CD4-positive, alpha-beta T cell (primary cell): ENCODE measurements at places on chromosomes 6 and 20. TPM values are rescaled to one million over a fixed set of nuclear protein-coding genes. Genes with fewer than 3 reads are reported as not detected.

- peaks cover 23% of the 10 kb centered on the region for H3K4me1 ChIP-seq
- H3K27me3 ChIP-seq: no peaks in the 10 kb centered on the region
- no peak overlapping the region for H3K4me3 ChIP-seq
- DNase-seq: no peak
- peaks cover 6% of the 10 kb centered on the region for H3K36me3 ChIP-seq
Measured at GRCh38 chr20:47544240-47544639, 42.6 kb downstream of the NCOA3 start.

GRCh38 chr20:62523473-62524203 lies 47.8 kb upstream of the GATA5 start:
- peaks cover 6% of the 10 kb centered on the region for H3K4me1 ChIP-seq
- H3K27me3 ChIP-seq: peaks cover 15% of the 10 kb centered on the region
- no peak overlapping the region for H3K4me3 ChIP-seq
- no peak overlapping the region for H3K27ac ChIP-seq
- H3K36me3 ChIP-seq: no peaks in the 10 kb centered on the region
- no peak for DNase-seq

DNA sequence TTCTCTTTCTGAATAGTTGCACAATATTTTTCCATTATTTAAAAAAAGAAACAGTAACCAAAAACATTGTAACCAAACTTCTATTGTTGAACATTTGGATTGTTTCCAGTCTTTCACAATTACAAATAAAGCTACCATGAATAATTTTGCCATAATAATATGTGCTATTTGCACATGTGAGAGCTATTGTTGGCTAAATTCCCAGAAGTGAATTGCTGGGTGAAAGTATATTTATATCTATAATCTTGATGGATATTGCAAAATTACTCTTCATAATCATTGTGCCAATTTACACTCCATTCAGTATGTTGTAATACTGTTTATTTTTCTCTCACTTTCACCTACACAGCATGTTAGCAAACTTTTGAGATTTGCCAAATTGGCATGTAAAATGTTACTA lies 36.6 kb upstream of the SLC22A16 start:
- DNase-seq: no peak
- no peaks in the 10 kb centered on the region for H3K4me1 ChIP-seq
- peaks cover 12% of the 10 kb centered on the region for H3K27me3 ChIP-seq
- H3K27ac ChIP-seq: no peak overlapping the region

DNA sequence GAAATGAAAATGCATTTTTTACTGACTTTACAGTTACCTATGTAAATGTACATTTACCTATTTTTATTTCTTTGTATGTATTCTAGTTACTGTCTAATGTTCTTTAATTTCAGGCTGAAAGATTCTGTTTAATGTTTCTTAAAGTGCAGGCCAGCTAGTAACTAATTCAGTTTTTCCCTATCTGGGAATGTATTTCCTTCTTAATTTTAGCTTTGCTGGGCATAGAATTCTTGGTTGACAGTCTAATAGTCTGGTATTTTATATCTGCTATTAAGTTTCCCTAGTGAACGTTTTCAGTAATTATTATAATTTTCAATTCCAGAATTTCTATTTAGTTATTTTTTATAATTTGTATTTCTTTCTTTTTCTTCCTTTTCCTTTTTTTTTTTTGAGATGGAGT lies 186.0 kb upstream of the NOX3 start:
- no peaks in the 10 kb centered on the region for H3K4me1 ChIP-seq
- DNase-seq: no peak

GRCh38 chr20:32991792-32992641 lies 12.2 kb downstream of the SUN5 start:
- H3K27me3 ChIP-seq: no peaks in the 10 kb centered on the region
- H3K36me3 ChIP-seq: no peaks in the 10 kb centered on the region
- H3K27ac ChIP-seq: no peak overlapping the region
- no peak for DNase-seq
- H3K4me3 ChIP-seq: no peak overlapping the region

GRCh38 chr20:24718696-24719095 lies 230.4 kb upstream of the CST7 start:
- no peaks in the 10 kb centered on the region for H3K36me3 ChIP-seq
- no peak overlapping the region for H3K27ac ChIP-seq
- DNase-seq: no peak
- H3K4me3 ChIP-seq: no peak overlapping the region

- H3K27me3 ChIP-seq: no peaks in the 10 kb centered on the region
- peaks cover 13% of the 10 kb centered on the region for H3K4me1 ChIP-seq
- no peaks in the 10 kb centered on the region for H3K36me3 ChIP-seq
- peak overlapping the region; percentile 36 for H3K4me3 ChIP-seq
- peak overlapping the region; percentile 39 for H3K27ac ChIP-seq
- DNase-seq: peak; percentile 28
Measured at GRCh38 chr6:141483598-141484061, 649.1 kb upstream of the GJE1 start.

DNA sequence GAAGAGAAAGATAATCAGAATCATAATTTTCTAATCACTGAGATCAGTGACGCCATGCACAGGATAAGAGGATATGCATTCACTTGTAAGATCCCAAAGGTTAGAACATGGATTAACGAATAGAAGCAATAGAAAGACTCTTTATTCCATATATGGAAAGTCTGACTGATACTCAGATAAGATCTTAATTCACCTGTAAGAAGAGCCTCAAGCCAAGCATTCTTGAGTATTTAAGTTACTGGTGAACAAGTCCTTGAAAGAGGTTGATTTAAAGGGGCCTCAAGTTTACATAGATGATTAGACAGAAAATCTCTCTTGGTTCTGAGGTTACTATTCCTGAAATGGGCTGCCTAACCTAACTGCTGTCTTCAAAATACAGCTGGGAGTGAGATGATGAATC lies 53.8 kb upstream of the MTRF1L start:
- H3K4me3 ChIP-seq: no peak overlapping the region
- no peak for DNase-seq
- no peak overlapping the region for H3K27ac ChIP-seq
- H3K4me1 ChIP-seq: no peaks in the 10 kb centered on the region

The TSBP1 gene
- total RNA-seq: not detected

The ADGB gene
- total RNA-seq: not detected

The ZSCAN23 gene
- 0.19 TPM for total RNA-seq

DNA sequence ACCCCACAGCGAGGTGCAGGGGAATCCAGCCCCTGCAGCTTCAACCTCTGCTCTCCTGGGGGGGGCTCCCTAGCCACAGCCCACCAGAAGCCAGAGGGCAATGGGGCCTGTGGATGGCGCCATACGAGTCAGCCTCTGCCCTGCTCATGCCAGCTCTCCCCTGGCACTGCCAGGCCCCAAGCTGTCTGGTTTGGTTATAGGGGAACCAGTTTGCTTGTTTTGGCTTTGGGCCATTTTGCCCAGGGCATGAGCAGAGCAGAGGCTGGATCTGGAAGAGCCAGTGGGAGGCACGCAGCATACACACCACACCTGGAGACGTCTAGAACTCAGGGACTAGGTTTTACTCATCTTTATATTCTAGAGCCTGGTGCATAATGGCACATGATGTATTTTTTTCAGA lies 66.7 kb upstream of the SLC22A16 start:
- no peak overlapping the region for H3K27ac ChIP-seq
- H3K27me3 ChIP-seq: no peaks in the 10 kb centered on the region
- no peak for DNase-seq
- H3K4me3 ChIP-seq: no peak overlapping the region
- peaks cover 18% of the 10 kb centered on the region for H3K4me1 ChIP-seq
- H3K36me3 ChIP-seq: no peaks in the 10 kb centered on the region

DNA sequence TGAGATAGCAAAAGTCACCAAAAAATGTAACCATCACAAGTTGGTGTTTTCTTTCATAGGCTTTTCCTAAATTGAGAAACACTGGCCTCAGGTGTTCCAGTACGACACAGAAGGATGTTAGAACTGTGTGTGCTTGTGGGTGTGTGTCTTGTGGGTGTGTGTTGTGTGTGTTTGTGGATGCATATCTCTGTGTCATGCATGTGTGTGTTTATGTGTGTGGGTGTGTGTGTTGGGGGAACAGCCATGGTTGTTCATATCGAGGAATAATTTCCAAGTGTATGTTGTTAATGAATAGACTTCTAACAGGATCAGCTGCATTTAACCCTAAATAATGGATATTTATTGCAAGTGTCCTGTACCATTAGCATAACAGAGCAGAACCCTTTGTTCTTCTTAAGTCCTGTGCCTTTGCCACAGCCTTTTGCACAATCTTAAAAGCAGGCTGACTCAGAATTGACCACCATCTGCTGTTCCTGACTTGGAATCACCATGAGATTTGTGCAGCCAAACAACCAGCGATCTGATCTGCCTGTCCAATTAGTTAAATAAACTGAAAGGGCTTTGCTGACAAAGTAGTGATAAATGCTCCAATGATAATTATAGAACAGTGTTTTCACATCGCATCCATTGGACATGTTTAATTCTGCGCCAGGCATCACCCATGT lies 7.6 kb downstream of the CD93 start:
- H3K4me1 ChIP-seq: no peaks in the 10 kb centered on the region
- no peaks in the 10 kb centered on the region for H3K36me3 ChIP-seq
- H3K27me3 ChIP-seq: no peaks in the 10 kb centered on the region
- H3K27ac ChIP-seq: no peak overlapping the region
- no peak for DNase-seq

- DNase-seq: no peak
- peaks cover 41% of the 10 kb centered on the region for H3K27me3 ChIP-seq
- H3K4me3 ChIP-seq: no peak overlapping the region
- H3K4me1 ChIP-seq: no peaks in the 10 kb centered on the region
- H3K36me3 ChIP-seq: no peaks in the 10 kb centered on the region
Measured at GRCh38 chr6:27575594-27576361, 102.9 kb upstream of the ZNF184 start.

The PRDM13 gene
- not detected for total RNA-seq

GRCh38 chr6:3841066-3841454 lies 8.1 kb upstream of the FAM50B start:
- no peaks in the 10 kb centered on the region for H3K4me1 ChIP-seq
- H3K4me3 ChIP-seq: no peak overlapping the region
- H3K27me3 ChIP-seq: no peaks in the 10 kb centered on the region
- H3K36me3 ChIP-seq: no peaks in the 10 kb centered on the region
- DNase-seq: no peak
- no peak overlapping the region for H3K27ac ChIP-seq

The DSP gene
- total RNA-seq: 0.14 TPM

- H3K36me3 ChIP-seq: no peaks in the 10 kb centered on the region
- H3K27me3 ChIP-seq: peaks cover 8% of the 10 kb centered on the region
- H3K27ac ChIP-seq: no peak overlapping the region
- no peak overlapping the region for H3K4me3 ChIP-seq
- no peaks in the 10 kb centered on the region for H3K4me1 ChIP-seq
Measured at GRCh38 chr20:49411221-49411925, 71.1 kb downstream of the KCNB1 start.

The GGTLC1 gene
- not detected for total RNA-seq

DNA sequence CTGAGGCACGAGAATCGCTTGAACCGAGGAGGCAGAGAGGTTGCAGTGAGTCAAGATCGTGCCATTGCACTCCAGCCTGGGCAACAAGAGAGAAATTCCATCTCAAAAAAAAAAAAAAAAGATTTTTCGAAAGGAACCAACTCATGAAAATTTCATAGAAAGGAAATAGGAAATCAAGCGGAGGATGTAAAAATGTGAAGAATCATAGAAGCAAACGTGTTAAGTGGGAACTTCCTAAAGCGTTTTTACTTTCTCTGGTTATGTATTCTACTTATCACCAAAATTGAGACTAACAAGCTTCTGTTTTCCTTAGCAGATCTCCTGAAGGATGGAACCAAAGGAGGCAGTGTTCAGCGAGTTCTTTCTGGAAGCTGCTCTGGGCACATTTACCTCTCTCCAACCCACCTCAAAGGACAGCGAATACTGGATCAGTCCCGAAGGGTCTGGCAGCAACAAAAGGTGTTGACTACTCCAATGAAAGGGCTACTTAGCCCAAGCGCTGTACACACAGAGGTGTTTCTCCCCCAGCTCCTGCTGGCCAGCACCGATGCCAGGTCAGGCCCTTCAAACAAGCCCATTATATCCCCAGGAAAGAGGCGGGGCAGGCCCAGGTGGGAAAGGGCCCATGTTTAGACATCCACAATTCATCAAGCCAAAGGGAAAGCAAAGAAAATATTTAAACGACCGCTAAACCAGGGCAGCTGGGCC lies 327.5 kb upstream of the JARID2 start:
- DNase-seq: no peak
- peaks cover 2% of the 10 kb centered on the region for H3K4me1 ChIP-seq
- H3K27me3 ChIP-seq: no peaks in the 10 kb centered on the region
- H3K36me3 ChIP-seq: no peaks in the 10 kb centered on the region
- H3K27ac ChIP-seq: no peak overlapping the region

DNA sequence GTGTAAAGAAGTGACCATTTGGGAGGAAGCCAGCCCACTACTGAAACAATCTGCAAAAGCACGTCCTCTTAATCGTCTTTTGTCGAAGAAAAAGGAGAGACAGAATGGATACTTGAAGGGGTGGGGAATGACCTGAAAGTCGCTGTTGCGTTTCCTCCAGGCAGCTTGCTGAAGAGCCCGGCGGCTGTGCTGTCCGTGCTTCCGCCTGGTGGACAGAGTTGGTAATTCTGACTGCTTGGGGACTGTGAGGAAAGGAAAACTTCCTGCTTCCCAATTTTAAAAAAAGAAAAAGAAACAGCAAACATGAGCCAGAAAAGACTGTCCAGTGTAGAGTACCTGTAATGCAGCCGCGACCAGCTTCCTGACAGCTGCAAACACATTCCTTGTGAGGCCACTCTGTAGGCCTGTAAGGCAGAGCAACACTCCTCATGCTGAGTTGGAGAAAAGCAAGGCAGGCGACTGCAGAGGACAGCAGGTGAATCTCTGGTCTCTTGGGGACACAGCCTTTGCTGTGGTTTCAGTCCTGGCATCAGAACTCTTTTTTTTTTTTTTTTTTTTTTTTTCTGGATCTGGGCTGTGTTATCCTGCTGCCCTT lies 251.1 kb upstream of the TBX18 start:
- no peaks in the 10 kb centered on the region for H3K36me3 ChIP-seq
- no peak for DNase-seq
- H3K27me3 ChIP-seq: peaks cover 3% of the 10 kb centered on the region
- no peaks in the 10 kb centered on the region for H3K4me1 ChIP-seq
- no peak overlapping the region for H3K27ac ChIP-seq

DNA sequence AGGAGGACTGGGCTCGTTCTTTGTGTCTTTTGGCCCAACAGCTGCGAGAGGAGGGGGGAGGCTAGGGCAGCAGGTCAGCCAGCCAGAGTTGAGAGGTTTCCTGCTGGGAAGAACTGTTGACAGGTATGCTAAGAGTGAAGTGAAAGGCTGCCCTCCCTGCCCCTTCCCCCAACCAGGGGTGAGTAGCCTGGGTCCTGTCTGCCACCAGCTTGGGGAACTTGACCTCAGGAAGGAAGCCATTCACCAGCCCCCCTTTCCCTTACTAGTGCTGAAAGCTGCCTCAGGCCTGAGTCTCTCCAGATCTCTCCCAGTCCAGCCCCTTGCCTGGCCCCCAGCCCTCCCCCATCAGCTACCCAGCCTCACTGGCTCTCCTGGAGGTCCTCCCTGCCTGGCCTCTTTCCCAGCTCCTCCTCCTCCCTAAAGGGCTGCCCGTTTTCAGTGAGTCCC lies 20.7 kb upstream of the ZNF76 start:
- no peaks in the 10 kb centered on the region for H3K27me3 ChIP-seq
- no peaks in the 10 kb centered on the region for H3K36me3 ChIP-seq
- DNase-seq: no peak

The TTK gene
- 0.45 TPM for total RNA-seq

The CD83 gene
- 36.4 TPM for total RNA-seq

GRCh38 chr6:113004470-113005270 lies 657.5 kb downstream of the RFPL4B start:
- DNase-seq: no peak
- no peaks in the 10 kb centered on the region for H3K36me3 ChIP-seq
- no peaks in the 10 kb centered on the region for H3K4me1 ChIP-seq
- no peak overlapping the region for H3K27ac ChIP-seq
- no peaks in the 10 kb centered on the region for H3K27me3 ChIP-seq
